Karpas-422 (cell line): ENCODE measurements at places on chromosomes 2 and 18. TPM values are rescaled to one million over a fixed set of nuclear protein-coding genes. Genes with fewer than 3 reads are reported as not detected.

The LOXHD1 gene
- total RNA-seq = not detected in 2 replicates

The CD207 gene
- not detected in 2 replicates for total RNA-seq

The C1GALT1C1L gene
- total RNA-seq = not detected in 2 replicates

The C2orf92 gene
- 5.2 and 5.9 TPM in 2 replicates for total RNA-seq

The CTAGE1 gene
- not detected in 2 replicates for total RNA-seq

The SCN7A gene
- not detected in 2 replicates for total RNA-seq

The OBSL1 gene
- not detected in 2 replicates for total RNA-seq

The SEC11C gene
- total RNA-seq = 105 and 164 TPM in 2 replicates

The SETBP1 gene
- total RNA-seq = 3.4 and 5.4 TPM in 2 replicates

The ALK gene
- not detected in 2 replicates for total RNA-seq

The ERMN gene
- 5.8 and 8.2 TPM in 2 replicates for total RNA-seq

The INPP5D gene
- total RNA-seq = 145 and 155 TPM in 2 replicates

- H3K4me1 ChIP-seq = peaks cover 73% of the 10 kb centered on the region
- H3K4me3 ChIP-seq = peak overlapping the region; percentile 90
- DNase-seq = peak; percentile 72
- H3K27ac ChIP-seq = peak overlapping the region; percentile 97
Measured at GRCh38 chr2:43225093-43225787, 1.2 kb downstream of the ZFP36L2 start.

GRCh38 chr2:96816836-96817702, 1.0 kb downstream of the CNNM3 start:
- no peak overlapping the region for H3K27ac ChIP-seq
- 0 out of 2 replicates have a peak, but pooled peaks cover 4% of the 10 kb centered on the region for H3K36me3 ChIP-seq
- peak overlapping the region; percentile 73 for H3K4me3 ChIP-seq
- no peak for DNase-seq

GRCh38 chr2:238433300-238433915, 6.7 kb downstream of the ASB1 start:
- DNase-seq = no peak
- H3K4me1 ChIP-seq = peaks cover 4% of the 10 kb centered on the region
- H3K27ac ChIP-seq = no peak overlapping the region
- H3K4me3 ChIP-seq = no peak overlapping the region

- H3K27me3 ChIP-seq = no peaks in the 10 kb centered on the region
- no peaks in the 10 kb centered on the region for H3K36me3 ChIP-seq
- H3K27ac ChIP-seq = no peak overlapping the region
Measured at GRCh38 chr2:205785507-205786260, 103.4 kb downstream of the NRP2 start.

- H3K27me3 ChIP-seq = no peaks in the 10 kb centered on the region
- H3K27ac ChIP-seq = no peak overlapping the region
- H3K4me1 ChIP-seq = no peaks in the 10 kb centered on the region
- H3K4me3 ChIP-seq = no peak overlapping the region
- DNase-seq = no peak
- peaks cover 3% of the 10 kb centered on the region for H3K36me3 ChIP-seq
Measured at GRCh38 chr2:241225545-241225944, 37.1 kb downstream of the ANO7 start.

DNA sequence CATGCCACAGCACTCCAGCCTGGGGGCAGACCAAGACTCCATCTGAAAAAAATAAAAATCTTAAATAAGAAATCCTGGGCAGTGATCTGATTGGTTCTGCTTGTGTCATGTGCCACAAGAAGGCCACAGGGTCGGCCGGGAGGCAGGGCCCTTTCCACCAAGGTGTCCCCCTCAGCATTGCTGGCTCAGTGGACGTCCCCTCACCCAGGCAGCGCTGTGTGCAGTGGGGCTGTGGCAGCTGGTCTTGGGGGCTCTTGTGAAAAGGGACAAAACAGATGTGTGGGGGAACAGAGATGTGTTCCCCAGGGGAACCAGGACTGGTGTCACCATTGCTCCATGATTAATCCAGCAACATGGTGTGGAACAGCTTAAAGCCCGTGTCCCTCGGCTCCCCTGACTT, 60.5 kb downstream of the HS6ST1 start:
- H3K4me1 ChIP-seq = no peaks in the 10 kb centered on the region
- no peak overlapping the region for H3K4me3 ChIP-seq
- no peak for DNase-seq

GRCh38 chr2:70391988-70392387, 90.1 kb upstream of the FAM136A start:
- H3K27me3 ChIP-seq = no peaks in the 10 kb centered on the region
- no peak for DNase-seq
- no peaks in the 10 kb centered on the region for H3K4me1 ChIP-seq
- no peak overlapping the region for H3K27ac ChIP-seq
- H3K36me3 ChIP-seq = no peaks in the 10 kb centered on the region

- H3K36me3 ChIP-seq = no peaks in the 10 kb centered on the region
- no peak overlapping the region for H3K27ac ChIP-seq
- no peaks in the 10 kb centered on the region for H3K27me3 ChIP-seq
- peaks cover 14% of the 10 kb centered on the region for H3K4me1 ChIP-seq
- no peak for DNase-seq
- no peak overlapping the region for H3K4me3 ChIP-seq
Measured at GRCh38 chr2:222878877-222879603, 18.2 kb downstream of the ACSL3 start.

- no peaks in the 10 kb centered on the region for H3K27me3 ChIP-seq
- no peaks in the 10 kb centered on the region for H3K4me1 ChIP-seq
- H3K27ac ChIP-seq = no peak overlapping the region
- no peak overlapping the region for H3K4me3 ChIP-seq
- no peaks in the 10 kb centered on the region for H3K36me3 ChIP-seq
- DNase-seq = no peak
Measured at GRCh38 chr2:160387558-160388262, 105.9 kb downstream of the RBMS1 start.

DNA sequence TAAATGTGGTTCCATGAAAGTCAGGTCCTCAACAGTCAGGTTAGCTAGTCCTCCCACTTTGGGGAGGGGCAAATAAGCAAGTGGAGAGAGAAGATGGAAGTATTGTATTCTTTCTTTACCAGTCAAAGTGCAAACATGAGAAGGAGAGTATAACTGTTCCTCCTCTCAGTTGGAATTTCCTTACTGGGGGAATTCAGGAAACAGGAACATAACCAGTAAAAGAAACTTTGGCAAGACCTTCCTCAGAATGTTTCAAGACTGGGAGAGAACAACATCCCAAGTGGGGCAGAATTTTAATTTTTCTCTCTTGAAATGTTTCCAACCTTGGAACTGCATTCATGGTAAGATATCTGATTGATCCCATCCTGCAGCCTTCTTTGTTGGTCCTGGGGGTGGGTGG, 552.4 kb upstream of the TNP1 start:
- no peaks in the 10 kb centered on the region for H3K27me3 ChIP-seq
- DNase-seq = no peak
- no peak overlapping the region for H3K27ac ChIP-seq
- H3K4me1 ChIP-seq = no peaks in the 10 kb centered on the region
- no peaks in the 10 kb centered on the region for H3K36me3 ChIP-seq

GRCh38 chr2:105754011-105754410, 9.3 kb downstream of the NCK2 start:
- H3K4me1 ChIP-seq = no peaks in the 10 kb centered on the region
- no peaks in the 10 kb centered on the region for H3K27me3 ChIP-seq
- H3K27ac ChIP-seq = no peak overlapping the region
- H3K36me3 ChIP-seq = no peaks in the 10 kb centered on the region

DNA sequence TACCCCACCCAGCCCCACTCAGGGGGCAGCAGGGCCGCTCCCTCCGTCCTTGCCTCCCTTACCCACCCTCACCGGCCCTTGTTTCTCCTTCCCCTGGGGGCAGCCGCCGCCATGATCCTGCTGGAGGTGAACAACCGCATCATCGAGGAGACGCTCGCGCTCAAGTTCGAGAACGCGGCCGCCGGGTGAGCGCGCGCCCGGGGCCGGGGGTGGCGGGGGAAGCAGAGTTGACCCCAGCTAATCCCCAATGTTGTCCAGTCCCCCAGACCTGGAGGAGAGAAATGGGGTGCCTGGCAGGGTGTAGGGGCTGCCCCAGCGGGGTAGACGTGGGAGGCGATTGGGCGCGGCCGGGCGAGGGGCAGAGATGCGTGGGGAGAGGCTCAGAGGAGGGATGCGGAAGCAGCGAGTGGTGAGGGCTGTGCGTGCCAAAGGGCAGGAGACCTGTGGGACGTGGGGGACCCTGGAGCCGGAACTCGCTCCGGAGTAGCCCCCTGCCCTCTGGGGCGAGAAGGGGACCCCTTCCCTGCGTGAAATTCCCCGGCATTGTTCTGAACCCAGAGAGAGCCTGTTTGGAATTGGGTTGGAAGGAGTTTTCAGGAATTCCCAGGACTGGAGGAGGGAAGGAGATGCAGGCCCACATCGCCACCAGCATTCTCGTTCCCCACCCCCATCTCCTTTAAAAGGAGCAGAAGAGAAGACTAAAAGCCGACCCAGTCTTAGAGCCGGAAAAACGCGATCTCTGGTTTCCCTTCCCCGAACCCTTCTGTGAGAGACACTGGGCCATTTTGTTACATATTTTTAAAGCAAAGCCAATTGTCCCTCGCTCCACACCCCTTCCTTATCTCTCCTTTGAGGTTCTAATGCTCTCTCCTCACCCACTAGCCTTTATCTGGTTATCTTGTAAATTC, 625 bp downstream of the ARPC2 start:
- H3K4me1 ChIP-seq = peaks cover 52% of the 10 kb centered on the region
- DNase-seq = peak; percentile 83
- peaks cover 27% of the 10 kb centered on the region for H3K36me3 ChIP-seq
- H3K27me3 ChIP-seq = no peaks in the 10 kb centered on the region
- H3K4me3 ChIP-seq = peak overlapping the region; percentile 96
- H3K27ac ChIP-seq = peak overlapping the region; percentile 99

- H3K27ac ChIP-seq = no peak overlapping the region
- H3K27me3 ChIP-seq = no peaks in the 10 kb centered on the region
- H3K4me3 ChIP-seq = no peak overlapping the region
- H3K36me3 ChIP-seq = no peaks in the 10 kb centered on the region
- peak; percentile 58 for DNase-seq
Measured at GRCh38 chr2:67237288-67237687, 159.8 kb upstream of the ETAA1 start.

DNA sequence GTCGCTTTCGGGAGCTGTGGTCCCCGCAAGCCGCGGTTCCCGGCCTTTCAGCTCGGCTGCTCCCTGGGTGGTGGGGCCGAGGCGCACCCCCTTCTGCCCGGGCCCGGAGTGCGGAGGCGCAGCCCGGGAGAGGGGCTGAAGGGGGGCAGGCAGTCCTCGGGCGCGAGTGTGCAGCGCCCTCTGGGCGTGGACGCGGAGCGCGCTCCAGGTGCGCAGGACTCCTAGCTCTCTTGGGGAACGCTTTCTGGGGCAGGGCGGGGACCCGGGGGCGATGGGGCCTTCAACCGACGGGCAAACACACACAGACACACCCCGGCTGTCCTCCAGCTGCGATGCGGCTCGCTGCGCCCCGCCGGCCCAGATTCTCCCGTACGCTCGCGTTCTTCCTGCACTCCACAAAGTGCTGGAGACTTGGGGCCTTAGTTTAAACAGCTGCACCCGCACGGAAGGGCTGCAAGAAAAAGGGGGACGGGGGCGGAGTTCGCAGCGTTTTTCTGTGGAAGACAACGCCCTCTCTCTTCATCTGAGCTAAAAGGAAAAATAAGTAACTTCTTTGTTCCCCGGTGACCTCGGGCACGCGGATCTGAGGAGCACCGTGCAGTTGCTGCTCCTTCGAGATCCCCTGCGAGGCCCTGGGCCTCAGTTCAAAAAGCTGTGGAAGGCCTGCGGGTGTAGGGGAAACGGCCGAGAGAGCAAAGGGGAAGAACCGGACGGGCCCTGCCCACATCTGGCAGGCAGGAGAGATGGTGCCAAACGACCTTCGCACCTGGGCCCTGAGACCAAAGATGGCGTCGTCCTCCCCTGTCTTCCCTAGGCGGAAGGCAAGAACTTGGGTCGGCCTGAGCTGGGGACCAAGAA, 593 bp upstream of the SDC1 start:
- H3K27ac ChIP-seq = no peak overlapping the region
- H3K4me1 ChIP-seq = peaks cover 37% of the 10 kb centered on the region

DNA sequence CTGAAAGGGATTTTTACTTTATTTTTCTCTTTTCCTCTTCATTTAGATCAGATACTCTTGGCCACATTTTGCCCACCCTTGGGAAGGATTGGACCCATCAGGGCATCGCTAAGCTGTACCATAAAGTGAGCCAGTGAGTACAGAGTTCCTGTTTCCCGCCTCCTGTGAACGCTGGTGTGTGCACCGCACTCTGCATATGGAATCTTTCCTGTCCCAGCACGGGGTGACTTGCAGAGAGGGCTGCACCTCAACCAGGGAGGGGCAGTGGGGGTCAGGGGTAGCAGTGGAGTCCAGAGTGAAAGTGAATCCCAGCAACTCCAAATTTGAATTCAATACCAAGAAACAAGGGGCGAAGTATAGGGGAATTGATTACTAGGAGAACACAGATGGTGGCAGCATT, 58.6 kb downstream of the LPIN1 start:
- H3K4me3 ChIP-seq = no peak overlapping the region
- no peak overlapping the region for H3K27ac ChIP-seq
- H3K4me1 ChIP-seq = no peaks in the 10 kb centered on the region
- DNase-seq = no peak

DNA sequence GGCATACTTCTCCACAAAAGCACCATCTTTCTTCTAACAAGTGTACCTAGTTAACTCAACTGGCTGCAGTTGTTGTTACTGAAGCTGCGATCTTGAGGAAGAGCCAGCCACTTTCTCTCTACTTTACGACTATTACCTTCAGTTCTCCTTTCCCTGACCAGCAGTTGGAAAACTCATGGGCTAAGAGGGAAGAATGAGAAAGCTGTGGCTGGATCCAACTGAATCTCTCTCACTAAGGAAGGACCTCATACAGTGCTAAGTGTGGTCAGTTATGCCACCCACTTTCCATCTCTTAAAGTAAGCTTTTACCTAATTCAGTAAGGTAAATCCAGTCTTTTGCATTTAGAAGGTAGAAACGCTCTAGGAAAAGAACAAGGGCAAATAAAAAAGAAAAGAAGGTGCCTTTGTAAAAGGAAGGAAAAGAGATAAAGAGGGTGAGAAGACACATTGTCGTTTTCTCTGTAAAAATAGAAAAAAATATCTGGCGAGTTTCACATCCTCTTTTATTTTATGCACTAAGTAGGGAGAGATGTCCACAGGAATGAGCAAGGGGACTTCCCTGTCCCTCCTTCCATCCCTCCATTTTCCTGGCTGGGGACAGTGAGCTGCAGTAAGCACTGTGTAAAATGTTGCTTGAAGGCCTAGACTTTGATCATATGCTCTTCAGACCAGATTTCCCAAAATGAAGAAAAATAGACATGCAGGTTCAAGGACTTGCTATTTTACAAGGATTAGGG, 73.4 kb downstream of the PLEKHM3 start:
- no peaks in the 10 kb centered on the region for H3K27me3 ChIP-seq
- no peaks in the 10 kb centered on the region for H3K36me3 ChIP-seq
- H3K4me3 ChIP-seq = peak overlapping the region; percentile 52
- DNase-seq = peak; percentile 67
- H3K4me1 ChIP-seq = peaks cover 47% of the 10 kb centered on the region
- H3K27ac ChIP-seq = peak overlapping the region; percentile 93

GRCh38 chr18:57640749-57641148, 19.1 kb upstream of the NARS1 start:
- no peak for DNase-seq
- no peaks in the 10 kb centered on the region for H3K4me1 ChIP-seq
- no peaks in the 10 kb centered on the region for H3K27me3 ChIP-seq
- no peak overlapping the region for H3K27ac ChIP-seq
- peaks cover 10% of the 10 kb centered on the region; the same call in 1 of the 2 replicates for H3K36me3 ChIP-seq
